ENCODE measurements at places on chromosomes 16 and 17. TPM values are rescaled to one million over a fixed set of nuclear protein-coding genes. Genes with fewer than 3 reads are reported as not detected.

- DNase-seq = peak; percentile 76
Measured at GRCh38 chr16:88743693-88744576, 37.6 kb downstream of the CTU2 start.

DNA sequence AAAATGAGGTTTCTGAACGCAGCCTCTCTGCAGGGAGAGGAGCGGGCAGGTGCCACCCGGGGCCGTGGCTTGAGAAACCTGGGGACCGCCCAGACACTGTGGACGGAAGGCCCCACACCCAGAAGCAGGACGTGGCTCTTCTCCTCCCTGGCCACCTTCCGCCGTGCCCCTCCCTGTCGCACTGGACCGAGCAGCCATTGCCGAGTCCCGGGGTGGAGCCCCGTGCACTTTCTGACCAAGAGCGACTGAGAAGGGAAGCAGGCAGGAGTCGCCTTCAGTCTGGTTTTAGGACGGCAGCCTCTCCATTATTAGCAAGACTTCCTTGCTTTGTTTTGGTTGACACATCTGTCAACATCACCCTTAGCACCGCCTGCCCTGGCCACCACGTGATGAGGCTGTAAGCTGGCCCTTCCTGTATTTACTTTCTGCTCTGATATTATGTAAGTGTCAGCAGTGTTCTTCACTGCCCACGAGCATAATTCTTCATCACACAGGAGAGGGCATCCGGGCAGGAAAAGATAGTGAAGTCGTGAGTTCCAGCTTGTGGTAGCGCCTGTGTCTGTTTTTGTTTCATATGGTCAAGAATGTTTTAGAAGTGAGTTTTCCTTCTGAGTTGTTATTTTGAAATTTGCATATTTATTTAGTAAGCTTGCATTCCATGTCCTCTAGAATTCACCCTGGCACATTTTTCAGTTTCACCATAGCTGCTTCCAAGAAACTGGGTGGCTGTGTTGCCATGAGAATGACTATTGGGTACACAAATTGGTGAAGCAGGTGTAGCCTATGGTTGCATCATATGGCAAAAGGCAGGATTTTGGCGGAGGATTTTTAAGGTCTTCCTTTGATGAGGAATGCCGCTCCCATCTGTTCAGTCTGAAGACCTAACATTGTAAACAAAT lies 1.0 kb downstream of the HERPUD1 start:
- peak; percentile 89 for DNase-seq

DNA sequence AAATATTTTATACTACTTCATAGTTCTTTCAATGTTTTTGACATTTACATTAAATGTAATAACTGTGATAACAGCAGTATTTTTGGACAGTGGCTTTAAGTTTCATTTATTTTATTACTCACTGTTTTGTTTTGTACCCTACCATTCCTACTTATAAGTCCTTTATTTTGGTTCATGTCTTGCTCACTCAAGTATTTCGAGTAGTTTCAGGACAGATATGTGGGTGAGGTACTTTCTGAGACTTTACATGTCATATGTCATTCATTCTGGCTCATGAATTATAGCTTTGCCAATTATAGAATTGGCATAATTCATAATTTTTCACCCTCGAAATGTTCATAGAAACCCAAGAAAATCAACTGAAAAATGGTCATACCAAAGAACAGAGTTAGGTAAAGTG lies 44.4 kb downstream of the PIK3R5 start:
- no peak for DNase-seq

Gene OSBPL7
- 39.3 TPM for total RNA-seq

- peak; percentile 23 for DNase-seq
Measured at GRCh38 chr17:66807182-66807581, 27.7 kb upstream of the CACNG5 start.

GRCh38 chr17:1735834-1736347 lies 6.8 kb upstream of the SERPINF2 start:
- no peak for DNase-seq

Gene VAT1L
- 12.2 TPM for total RNA-seq

Gene CLCN7
- total RNA-seq = 111 TPM

Gene CLEC19A
- total RNA-seq = 0.26 TPM

- DNase-seq = no peak
Measured at GRCh38 chr17:17363638-17364337, 60.6 kb downstream of the NT5M start.

Gene TOP2A
- total RNA-seq = 5.2 TPM

Gene SLC2A4
- total RNA-seq = 7.6 TPM

- DNase-seq = no peak
Measured at GRCh38 chr16:75207831-75208230, 870 bp upstream of the CTRB2 start.

- peak; percentile 89 for DNase-seq
Measured at GRCh38 chr16:81181013-81181720, 57.3 kb upstream of the BCO1 start.

DNA sequence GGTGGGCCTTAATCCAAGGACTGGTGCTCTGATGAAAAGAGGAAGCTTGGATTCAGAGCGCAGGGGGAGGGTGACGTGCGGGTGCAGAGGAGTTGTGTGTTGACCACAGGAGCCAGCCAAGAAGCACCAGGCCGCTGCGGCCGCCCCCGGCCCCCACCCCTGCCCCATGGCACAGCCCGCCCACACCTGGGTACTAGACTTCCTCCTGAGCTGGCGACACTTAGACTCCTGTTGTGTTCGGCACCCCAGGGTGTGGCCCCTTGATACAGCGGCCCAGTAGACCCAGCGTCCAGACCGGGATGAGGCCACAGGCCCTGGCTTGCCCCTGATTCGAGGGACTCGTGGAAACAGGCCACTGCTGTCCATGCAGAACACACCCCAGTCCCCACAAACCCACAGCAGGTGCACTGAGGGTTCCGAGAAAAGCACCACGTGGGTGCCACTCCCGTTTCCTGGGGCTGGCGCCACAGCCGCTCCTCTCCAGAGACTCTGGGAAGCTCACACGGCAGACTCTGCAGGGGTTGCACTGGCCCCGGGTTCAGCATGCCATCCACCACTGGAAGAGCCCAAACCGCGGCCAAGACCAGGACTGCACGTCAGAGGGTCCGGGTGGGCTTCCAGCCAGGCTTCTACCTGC lies 5.7 kb upstream of the SNAI3 start:
- no peak for DNase-seq
